ENCODE measurements at places on chromosomes 2 and 18.

GRCh38 chr2:215280326-215280725, 31.5 kb upstream of the ATIC start:
- DNase-seq: peak; percentile 13

- DNase-seq: no peak
These were observed 13.1 kb downstream of the KCNIP3 start for GRCh38 chr2:95310216-95310615.

DNA sequence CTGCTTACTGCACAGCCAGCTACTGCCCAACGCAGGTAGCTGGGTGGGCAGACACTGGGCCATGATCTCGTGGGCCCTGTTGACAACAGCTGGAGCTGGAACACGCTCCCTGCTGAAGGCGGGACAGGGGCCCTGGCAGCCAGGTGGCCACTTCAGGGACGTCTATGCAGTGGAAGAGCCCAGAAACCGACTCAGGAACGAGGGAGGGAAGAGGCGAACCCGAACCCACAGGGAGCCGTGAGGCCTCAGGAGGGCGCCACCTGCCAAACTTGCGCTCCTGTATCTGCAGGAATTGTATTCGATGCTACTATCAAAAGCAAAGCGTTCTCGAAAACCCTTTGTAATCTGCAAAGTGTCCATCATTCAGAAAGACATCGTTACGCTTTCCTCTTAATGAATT, 198.4 kb downstream of the EIPR1 start:
- no peak for DNase-seq

DNA sequence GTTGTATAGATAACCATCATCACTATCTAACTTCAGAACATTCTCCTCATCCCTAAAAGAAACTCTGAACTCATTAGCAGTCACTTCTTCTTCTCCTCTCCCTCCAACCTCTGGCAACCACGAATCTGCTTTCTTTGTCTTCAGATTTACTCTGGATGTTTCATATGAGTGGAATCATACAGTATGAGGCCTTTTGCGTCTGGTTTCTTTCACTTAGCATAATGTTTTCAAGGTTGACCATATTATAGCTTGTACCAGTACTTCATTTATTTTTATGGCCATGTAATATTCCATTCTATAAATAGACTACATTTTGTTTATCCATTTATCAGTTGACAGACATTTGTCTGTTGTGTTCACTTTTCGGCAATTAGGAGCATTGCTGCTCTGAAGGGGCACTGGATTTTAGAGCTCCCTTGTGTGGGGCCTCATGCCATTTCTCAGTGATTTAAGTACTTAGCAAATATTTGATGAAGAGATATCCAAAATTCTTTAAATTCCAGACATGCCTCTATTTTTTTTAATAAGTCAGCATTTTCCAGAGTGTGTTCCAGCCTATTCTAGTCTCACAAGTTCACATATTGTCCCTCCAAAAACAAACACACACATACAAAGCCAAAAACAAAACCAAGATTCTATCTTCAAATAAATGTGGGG, 22.5 kb upstream of the MAP3K20 start:
- DNase-seq: peak; percentile 47

DNA sequence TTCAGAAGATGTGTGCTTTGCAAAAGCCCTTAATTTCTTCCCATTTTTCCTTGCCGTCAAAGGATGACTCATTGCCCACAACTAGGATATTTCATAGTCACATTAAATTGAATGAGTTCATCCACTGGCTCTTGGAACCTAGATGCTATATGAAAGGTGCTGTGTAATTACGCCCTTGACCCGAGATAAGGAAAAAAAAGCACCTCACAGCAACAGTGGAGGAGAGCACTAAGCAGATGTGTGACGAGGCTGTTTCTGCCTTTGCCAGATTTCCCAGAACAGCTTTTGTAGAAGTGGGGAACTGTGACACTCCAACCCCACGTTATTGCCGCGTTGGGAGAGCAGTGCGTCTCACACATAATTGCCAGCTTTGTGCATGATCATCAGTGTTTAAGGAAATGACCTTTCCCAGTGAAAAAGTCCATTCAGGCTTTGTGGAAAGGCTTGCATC, 33.3 kb upstream of the TMEM87B start:
- peak; percentile 18 for DNase-seq

GRCh38 chr2:190718652-190719526, 70.0 kb downstream of the NAB1 start:
- DNase-seq: peak; percentile 63

- DNase-seq: no peak
These were observed 83.4 kb upstream of the TXNDC2 start for GRCh38 chr18:9802175-9803062.

DNA sequence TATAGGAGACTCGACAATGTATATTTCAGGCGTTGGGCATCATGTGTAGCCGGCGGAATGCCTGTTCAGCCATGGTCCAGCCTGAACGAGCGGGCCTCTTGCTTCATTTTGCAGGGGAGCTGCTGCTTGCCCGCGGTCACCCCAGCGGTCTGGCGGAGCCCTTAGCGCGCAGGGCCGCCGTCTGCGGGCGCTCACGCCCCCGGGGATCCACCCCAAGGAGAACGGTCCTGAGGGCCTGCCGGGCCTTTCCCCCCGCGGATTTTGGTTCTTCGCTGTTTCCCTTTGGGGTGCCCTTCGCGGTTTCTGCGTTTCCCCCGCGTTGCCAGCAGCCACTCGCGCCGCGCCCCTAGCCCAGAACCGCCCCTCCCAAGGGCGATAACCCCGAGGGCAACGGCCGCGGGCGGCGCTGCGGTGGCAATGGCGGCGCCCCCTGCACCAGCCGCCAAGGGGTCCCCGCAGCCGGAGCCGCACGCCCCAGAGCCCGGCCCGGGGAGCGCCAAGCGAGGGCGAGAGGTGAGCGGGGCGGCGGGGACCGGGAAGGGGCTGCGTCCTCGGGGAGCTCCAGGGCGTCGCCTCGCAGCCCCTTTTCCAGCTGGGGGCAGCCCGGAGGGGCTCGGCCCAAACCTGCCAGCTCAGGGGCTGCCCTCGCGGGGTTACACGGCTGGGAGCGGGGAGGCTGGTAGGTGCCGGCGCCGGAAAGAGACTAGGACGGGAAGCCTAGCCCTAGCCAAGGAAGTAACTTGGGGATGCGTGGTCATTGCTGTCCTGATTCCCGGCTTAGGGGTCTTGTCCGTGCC, at the start of gene MFSD2B:
Gene MFSD2B, plus strand, starts transcription at position 406 of the 797 bp plus-strand sequence. Its CDS starts 12 bp downstream, at position 418.
- DNase-seq: peak; percentile 15

GRCh38 chr2:136389809-136390208, 271.9 kb upstream of the CXCR4 start:
- no peak for DNase-seq

- peak; percentile 47 for DNase-seq
These were observed 601.1 kb downstream of the ARHGAP15 start for GRCh38 chr2:143730155-143730952.

DNA sequence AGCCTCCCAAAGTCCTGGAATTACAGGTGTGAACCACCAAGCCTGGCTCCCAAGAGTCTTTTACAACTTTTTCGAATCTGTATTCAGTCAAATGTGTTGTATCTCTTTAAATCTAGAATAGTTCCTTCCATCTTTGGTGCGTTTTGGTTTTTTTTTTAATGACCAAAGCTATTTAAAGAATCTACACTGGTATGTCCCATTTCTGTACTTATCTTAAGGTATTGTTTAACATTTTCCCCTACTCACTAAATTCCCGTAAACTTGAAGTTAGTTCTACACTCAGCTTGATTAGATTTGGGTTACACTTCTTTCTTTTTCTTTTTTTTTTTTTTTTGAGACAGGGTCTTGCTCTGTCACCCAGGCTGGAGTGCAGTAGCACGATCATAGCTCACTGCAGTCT, 63.8 kb downstream of the TMEM237 start:
- DNase-seq: peak; percentile 36

DNA sequence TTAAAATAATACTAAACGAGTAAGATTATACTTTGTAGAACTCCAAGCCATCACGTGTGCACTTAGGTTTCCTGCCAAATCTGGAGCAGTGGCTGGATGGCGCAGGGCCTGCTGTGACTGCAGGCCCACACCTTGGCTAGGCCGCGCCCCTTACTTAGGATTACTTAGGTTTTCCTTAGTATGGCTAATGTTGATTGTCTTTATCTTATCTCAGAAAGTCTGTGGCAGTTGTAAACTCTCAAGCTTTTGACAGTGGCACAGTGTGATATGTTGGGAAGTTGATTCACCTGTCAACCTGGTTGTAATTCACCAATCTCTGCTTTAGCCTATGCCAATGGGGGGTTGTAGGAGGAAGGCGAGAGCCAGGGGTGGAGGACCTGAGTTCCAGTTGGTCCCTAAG, 208.4 kb downstream of the ZNF407 start:
- DNase-seq: no peak

GRCh38 chr2:108194409-108195132, 45.2 kb upstream of the SULT1C3 start:
- DNase-seq: peak; percentile 3

- no peak for DNase-seq
These were observed 368.7 kb downstream of the PARD3B start for GRCh38 chr2:204913854-204914464.

- no peak for DNase-seq
These were observed 49.3 kb downstream of the PTRHD1 start for GRCh38 chr2:24743924-24744323.

GRCh38 chr18:5414546-5414945, 119.0 kb upstream of the ZBTB14 start:
- no peak for DNase-seq

GRCh38 chr2:237637429-237638135, 10.2 kb downstream of the LRRFIP1 start:
- no peak for DNase-seq

DNA sequence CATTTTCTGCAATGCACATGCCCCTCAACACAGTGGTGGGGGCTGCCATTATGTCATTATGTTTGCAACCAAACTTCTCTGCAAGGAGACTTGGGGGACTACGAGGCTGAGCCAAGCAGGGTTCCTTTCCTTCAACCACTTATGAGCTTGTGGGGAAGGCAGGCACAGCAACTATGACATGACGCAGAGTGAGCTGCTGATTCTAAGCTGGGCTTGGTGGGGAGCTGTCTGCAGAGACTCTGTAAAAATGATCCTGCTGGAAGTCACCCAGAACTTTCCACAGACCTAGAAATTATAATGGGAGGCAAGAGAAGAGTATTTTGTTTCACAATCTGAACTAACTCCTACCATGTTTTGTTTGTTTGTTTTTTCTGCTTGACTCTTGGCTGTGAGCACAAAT, 55.6 kb downstream of the INPP5D start:
- no peak for DNase-seq

DNA sequence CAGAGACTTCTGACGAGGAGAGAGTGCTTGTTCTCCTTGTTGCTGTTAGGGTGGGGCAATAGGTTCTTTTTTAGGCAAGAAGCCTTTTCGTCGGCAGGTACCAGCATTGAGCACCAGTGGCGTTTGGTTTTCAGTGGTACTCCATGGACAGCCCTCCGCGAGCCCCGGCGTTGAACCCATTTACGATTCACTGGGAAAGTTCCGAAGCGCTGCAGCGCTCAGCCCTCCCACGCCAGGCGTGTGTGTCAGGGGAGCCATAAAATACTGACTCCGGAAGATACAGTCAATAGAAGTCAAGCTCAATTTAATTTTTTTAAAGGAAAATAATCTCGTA, 494 bp upstream of the ROCK1 start:
- no peak for DNase-seq

DNA sequence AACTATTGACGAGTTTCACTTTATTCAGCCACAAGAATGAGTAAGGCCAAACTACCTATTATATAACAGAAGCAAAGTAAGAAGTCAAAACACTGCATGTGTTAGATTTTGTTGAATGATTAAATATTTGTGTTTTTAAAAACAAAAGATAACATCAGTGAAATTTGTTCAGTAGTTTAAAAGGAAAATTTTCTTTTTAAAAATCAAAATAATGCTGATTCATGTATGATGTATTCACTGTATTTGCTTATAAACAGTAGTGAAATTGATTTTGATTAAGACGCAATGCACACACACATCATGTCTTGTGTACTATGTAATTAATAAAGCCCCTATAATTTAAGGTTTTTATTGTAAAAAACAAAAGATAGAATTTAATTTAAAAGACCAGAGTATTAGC, 73.6 kb upstream of the PSMD14 start:
- no peak for DNase-seq

DNA sequence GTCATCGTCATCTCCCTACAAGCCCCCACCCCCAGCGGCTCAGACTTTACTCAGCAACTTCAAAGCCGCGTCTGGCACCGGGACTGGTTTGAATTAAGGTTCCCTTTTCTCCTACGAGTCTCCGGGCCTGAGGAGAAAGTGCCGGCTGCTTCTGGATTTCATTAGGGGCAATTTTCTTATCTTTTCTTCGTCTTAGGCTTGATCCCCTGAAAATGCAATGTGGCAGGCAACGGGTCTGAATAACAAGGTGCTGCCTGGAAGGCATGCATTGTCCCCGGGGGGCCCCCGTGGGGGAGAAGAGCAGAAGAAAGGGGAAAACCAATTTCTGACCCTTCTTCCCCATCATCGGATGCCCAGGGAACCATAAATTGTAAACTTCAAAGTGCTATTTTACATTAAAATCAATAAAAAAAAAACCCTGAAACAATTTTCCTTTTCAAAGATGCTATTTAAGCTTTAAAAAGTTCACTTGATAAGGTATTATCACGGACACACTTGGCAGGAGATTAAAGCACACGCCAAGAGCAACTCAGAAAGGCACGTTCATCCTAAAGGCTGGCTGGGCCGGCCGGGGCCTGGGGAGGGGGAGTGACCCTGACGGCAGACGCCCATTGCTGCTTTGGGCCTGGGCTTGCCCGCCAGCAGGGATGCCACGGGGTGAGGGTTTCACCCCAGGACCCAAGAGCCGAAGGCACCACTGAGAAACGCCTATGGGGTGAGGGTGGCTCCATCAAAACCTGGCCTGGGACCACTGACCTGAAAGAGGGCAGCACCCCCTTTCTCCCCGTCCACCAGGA, 230.4 kb downstream of the TWIST2 start:
- DNase-seq: no peak

DNA sequence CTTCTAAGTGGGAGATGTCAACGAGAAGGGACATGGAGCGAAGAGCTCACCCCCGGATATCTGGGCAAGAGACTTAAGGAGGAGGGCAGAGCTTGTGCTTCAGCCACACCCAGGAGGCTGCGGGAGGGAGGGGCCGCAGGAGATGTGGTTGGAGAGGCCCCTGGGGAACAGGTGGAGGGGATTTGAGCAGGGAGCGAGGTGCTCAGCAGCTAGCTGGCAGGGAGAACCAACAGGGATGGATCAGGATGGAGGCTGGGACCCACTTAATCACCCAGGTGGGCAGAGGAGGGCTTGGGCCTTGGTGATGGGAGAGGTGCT, 78.3 kb downstream of the MBP start:
- DNase-seq: no peak

GRCh38 chr2:62440281-62440946, 65.6 kb downstream of the TMEM17 start:
- DNase-seq: no peak

- DNase-seq: no peak
These were observed 153.2 kb downstream of the DDX1 start for GRCh38 chr2:15744820-15745219.

- DNase-seq: no peak
These were observed 56.2 kb downstream of the PRKCE start for GRCh38 chr2:45707661-45708060.

GRCh38 chr2:238518172-238518820, 91.6 kb downstream of the ASB1 start:
- DNase-seq: peak; percentile 99

All from AG10803 (cell line).